NCI-H1930 (cell line): ENCODE measurements at places on chromosomes 12 and 14.

DNA sequence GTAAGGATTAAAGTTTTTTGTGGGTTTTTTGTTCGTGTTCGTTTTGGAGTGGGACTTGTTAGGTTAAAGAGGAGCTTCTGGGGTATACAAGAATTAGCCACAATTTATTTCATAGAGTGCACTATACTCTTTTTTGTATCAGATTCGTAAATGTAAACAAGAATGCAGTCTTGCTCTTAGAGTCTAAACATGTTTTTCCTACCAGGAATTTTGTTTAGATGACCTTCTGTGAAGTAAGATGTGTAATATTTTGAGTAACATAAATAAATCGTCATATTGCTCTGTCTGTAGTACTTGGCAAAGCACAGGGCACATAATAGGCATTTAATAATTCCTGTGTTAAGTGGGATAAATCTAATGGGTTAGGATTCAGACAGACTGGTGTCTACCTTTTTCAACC lies 9.6 kb downstream of the CNOT2 start:
- no peak for DNase-seq

GRCh38 chr14:65258391-65258790 lies 154.1 kb upstream of the FUT8 start:
- no peak for DNase-seq

DNA sequence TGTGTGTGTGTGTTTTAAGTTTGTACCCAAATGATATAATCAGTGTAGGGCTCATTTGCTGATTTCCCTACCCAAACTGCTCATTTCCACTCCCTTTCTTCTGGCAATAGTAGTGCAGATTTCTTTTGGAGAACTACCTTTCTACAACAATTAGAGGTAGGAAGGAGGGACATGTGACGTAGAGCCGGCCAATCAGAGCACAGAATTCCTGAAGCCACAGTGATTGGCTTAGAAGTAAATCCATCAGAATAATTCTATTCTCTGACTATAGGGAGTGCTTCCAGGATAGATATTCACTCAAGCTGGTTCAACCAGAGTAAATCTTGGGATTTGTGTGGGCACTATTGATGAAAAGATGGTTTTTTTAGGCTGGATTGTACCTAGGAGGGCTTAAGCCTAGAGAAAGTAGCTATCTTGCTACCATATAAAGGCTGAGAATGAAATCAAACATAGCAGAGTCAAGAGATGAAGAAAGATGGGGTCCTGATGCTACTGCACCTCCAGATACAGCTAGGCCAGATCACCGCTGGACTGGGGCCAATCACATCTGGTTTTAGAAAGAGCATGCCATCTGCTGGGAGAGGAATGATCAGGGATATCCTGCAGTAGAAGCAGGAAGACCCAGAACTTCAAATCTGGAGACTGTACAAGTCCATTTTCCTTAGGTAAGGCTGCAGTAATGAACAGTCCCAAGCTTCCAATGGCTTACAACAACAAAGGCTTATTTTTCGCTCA lies 54.1 kb upstream of the NUAK1 start:
- DNase-seq, result no peak

GRCh38 chr12:122309564-122310121 lies 43.3 kb upstream of the VPS33A start:
- no peak for DNase-seq

DNA sequence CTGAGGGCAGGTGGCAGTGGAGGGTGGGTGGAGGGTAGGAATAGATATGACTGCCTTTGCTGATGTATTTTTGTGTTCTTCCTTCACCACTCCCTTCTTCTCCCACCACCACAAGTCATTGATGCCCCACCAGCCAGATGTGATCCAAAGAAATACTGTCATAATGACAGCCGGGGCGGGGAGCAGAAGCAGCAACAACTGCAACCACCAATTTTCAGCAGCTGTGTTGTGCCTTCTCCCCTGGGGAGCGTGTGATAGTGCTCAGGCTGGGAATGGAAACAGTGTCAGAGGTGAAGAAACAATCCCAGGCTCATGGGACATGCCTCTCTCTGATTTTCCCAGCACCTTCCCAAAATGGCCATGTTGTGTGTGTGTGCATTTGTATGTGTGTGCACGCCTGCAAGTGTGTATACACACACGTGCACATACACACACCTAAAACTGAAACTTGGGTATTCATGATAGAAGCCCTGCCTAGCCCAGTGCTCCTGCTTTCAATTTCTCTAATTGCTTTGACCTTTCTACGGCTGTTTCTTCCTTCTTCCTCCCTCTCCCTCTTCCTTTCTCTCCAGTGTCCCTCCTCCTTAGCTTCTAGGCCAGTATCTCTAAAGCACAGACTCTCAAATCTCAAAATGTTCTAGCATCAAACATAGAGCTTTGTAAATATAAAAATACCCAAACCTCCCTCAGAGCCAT lies 299.2 kb upstream of the FKBP4 start:
- no peak for DNase-seq

DNA sequence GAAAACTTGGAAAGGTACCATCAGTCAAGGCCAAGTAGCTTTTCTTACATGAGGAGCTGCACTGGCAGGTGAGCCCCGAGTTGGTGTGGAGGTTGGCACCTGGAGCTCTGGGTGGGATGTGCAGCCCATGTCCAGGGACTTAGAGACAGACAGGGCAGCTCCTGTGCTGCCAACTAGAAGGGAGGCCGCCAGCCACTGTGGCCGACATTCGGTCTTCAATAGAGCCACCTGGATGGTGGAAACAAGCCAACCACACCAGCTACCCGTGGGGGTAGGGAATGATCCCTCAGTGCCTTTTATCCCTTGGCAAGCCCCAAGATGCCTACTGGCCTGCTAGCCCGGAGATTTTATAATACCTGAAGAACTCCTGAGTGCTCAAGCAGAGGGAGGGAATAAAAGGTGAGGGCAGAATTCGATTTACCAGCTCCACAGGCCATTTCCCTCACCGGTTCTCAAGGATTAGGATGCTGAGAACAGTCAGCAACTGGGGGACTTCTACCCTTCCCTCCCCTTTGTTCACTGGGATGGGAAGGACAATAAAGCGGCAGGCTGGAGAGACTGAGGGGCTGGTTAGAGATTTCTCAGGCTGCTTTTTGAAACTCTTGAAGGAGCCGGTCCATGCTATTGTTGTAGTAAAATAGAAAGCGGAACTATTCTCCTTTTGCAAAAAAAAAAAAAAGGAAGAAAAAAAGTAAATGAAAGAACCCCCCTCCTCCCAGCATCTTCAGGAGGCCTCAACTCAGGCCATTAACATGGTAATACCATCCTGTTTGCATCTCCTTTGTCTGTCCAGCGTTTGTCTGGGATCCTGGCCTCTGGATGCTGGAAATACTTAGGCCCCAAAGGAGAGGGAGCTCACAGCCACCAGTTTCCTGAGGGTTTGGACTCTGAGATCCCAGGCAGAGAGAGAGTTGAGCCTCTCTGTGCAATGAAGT lies 321.6 kb downstream of the ZFP36L1 start:
- no peak for DNase-seq

- DNase-seq, result no peak
These were observed 3.0 kb downstream of the SSTR1 start for GRCh38 chr14:38210587-38211216.
